ENCODE measurements at places on chromosomes 3 and 15.

GRCh38 chr3:99866261-99866761 is 48.6 kb downstream of the CMSS1 start:
- DNase-seq = no peak

GRCh38 chr3:113039546-113039945 is 48.8 kb downstream of the GTPBP8 start:
- no peak for DNase-seq

GRCh38 chr3:187504435-187504834 is 136.2 kb downstream of the RTP4 start:
- DNase-seq = no peak

GRCh38 chr15:43859546-43859945 is 32.7 kb downstream of the WDR76 start:
- no peak for DNase-seq

- DNase-seq = no peak
These were observed 40.4 kb downstream of the CCR3 start for GRCh38 chr3:46282696-46283095.

DNA sequence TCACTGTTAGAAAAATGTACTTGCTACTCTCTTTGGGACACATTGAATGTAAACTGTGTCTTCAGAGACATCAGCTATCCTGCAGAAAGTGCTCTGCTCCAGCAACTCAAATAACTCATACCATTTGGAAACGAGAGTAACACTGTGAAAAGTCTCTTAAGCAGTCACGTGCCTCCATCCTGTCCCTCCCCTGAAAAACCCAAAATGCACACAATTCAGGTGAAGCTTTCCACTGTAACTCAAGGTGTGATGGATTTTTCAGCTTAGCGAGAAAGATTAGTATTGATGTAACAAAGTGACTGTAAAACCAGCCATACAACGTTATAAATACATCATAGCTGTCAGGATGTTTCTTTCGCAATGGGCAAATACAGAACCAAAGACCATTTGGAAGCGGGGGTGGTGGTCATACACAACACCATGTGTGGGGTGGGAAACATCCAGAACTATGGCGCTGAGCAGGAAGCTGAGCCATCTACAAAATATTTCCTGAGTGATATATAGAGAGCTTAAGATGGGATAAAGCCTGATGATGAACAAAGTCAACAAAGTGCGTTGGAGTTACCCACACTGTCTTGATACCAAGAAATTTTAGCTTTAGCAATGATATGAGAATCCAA is 332.3 kb downstream of the FOXP1 start:
- no peak for DNase-seq

GRCh38 chr3:14452740-14453710 is 50.6 kb downstream of the SLC6A6 start:
- DNase-seq = peak; percentile 41

DNA sequence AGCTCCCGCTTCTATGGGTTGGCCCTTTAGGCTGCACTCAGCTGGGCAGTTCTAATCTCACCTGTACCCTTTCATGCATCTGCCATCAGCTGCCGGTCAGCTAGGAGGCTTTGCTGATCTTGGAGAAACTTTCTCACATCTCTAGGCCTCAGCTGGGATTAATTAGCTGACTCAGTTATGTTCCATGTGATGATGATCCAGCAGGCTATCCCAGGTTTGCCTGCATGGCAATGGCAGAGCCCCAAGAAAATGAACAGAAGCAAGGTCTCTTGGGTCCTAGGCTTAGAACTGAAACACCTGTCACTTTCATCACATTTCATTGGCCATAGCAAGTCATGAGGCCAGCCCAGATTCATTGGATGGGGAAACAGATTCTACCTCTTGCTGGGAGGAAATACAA is 304.6 kb upstream of the TBC1D5 start:
- DNase-seq = no peak

DNA sequence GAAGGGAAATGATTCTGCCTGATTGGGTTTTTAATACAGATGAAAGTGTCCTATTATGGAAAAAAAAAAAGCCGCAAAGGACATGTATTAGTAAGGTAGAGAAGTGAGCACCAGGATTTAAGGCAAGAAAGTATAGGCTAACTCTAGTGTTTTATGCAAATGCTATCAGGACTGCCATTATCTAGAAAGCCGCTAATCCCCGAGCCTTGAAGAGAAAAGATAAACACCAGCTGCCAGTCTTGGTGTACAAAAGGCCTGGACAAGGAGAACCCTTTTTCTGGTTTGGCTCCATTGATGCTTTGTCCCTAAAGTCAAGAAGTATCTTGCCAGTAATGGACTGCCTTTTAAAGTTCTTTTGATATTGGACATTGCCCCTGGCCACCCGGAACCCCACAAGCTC is 8.6 kb upstream of the TRIM59 start:
- DNase-seq = no peak

DNA sequence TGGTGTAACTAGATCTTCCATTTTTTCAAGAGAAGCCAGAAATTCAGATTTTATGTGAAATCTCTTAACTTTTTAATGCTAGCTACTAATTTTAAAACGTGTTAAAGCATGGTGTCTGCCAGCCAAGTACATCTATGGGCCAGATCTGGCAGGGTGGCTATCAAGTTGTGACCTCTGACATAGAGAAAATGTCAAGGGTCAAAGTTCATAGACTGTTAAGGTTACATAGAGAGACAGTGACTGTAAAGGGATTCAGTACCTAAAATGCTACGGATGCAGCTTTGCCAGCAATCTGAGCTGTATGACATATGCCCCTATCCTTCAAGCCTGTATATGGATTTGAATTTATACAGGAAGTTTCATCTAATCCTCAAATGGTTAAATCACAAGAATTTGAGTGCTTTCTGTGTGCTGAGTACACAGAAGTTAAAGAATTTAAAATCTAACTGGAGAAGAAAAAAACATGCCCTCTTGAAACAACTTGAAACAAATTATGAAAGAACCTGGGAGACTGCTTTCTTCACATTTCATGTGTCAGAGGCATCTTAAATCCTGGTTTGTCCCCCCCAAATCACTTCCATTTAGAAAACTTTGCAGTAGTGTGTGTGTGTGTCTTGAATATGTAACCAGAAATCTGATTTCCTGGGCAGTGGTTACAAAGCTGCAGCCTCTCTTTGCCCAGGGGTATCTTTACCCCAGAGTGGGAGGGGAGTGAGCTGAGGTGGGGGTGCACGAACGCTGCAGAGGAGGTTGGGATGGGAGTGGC is 895 bp upstream of the ARHGAP31 start:
- no peak for DNase-seq

- no peak for DNase-seq
These were observed 35.1 kb upstream of the EIF3J start for GRCh38 chr15:44501768-44502366.

GRCh38 chr15:58457466-58457965 is 25.7 kb downstream of the LIPC start:
- no peak for DNase-seq

DNA sequence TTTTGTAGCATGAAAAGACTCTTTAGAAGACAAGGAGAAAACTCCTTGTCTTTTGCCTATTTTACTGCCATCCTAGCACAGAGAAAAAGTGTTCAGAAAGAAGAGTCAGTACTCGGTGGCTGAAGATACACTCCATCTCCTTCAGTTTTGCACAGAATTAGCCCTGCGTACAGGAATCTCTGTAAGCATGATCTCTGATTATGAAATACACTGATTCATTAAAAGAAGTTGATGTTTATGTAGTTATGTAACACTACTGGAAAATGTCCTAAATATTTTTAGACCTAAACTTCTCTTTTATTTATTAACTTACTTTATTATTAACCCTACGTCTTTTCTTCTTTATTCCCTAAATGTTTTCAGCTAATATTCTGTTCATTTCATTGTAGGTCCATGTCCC is 138.4 kb downstream of the LEKR1 start:
- no peak for DNase-seq

DNA sequence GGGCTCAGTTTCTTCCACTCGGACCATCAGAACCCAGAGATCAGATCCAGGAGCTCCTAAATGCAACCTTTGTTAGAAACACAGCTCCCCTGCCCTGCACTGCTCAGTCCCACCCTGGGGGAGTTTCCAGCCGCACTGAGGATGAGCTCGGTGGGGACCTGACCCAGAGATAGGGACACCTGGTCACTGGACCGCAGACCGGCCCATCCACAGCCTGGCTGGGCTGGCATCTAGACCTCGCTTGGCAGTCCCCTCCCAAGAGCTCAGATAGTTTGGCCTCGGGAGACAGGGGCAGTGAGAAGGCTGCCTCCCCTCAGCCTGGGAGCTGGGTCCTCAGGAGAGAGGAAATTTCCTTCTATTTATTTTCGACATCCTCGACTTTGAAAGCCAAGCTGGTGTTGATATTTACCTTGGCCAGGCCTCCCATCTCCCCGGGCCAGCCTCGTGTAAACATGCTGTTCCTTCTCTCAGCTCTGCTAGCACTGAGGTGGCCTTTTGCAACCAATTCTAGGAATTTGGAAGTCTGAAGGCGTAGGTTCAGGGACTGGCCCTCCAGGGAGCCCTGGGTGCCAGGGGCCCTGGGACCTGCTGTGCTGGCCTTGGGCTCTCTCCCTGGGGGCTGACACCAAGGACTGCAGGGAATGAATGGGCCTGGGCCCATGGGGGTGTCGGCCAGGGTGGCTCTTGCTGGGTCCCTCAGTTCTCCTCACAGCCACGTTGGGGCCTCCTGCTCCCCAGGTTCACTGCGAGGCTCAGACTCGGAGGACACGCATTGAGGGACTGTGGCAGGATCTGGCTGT is 90.1 kb downstream of the VGLL4 start:
- no peak for DNase-seq

GRCh38 chr3:32469151-32469874 is 33.3 kb downstream of the CMTM6 start:
- DNase-seq = no peak

GRCh38 chr3:41193794-41194539 is 5.3 kb upstream of the CTNNB1 start:
- DNase-seq = no peak

GRCh38 chr15:45371546-45371945 is 6.8 kb downstream of the GATM start:
- no peak for DNase-seq

GRCh38 chr15:100332721-100333120 is 9.1 kb downstream of the ADAMTS17 start:
- DNase-seq = no peak

DNA sequence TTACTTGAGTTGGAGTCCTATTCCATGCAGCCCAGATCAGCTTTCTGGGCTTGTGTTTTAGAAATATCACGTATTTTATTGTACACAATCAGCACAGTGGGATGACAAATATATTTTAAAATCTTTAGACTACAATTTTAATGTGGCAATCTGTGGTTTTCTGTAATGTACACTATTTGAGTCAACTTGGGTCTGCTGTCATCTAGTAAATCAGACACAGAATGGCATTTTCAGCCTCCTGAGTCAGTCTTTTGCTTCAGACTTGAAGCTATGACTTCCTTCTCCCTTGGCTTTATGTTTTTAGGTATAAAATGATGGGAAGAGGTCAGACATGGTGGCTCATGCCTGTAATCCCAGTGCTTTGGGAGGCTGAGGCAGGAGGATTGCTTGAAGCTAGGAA is 232.1 kb downstream of the NECTIN3 start:
- DNase-seq = no peak

GRCh38 chr15:62057341-62057980 is 2.8 kb downstream of the VPS13C start:
- DNase-seq = no peak

- no peak for DNase-seq
These were observed 38.9 kb downstream of the MDFIC2 start for GRCh38 chr3:70273492-70273891.

GRCh38 chr3:150357923-150358607 is 50.0 kb upstream of the TSC22D2 start:
- no peak for DNase-seq

DNA sequence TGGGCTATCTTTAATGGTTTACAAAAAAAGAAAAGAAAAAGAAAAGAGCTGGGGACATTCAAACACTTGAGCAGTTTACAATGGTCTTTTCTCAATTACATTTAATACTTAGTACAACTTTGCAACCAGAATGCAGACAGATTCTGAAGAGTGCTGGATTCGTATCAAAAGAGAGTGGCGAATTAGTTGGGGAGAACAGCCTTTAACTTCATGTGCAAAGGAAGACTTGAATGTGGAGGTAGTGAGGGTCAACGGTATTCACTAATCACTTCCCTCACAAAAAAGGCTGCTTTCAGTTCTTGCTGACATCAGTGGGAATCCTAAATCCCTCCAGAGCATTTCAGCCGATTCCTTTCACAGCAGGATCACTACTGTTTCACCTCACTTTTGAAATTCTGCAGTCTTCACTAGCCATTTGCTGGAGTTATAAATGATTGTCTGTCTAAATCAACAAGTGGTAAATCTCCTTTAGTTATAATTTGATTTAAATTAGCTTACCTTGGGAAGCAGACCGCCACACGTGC is 323.0 kb upstream of the SEMA6D start:
- no peak for DNase-seq

DNA sequence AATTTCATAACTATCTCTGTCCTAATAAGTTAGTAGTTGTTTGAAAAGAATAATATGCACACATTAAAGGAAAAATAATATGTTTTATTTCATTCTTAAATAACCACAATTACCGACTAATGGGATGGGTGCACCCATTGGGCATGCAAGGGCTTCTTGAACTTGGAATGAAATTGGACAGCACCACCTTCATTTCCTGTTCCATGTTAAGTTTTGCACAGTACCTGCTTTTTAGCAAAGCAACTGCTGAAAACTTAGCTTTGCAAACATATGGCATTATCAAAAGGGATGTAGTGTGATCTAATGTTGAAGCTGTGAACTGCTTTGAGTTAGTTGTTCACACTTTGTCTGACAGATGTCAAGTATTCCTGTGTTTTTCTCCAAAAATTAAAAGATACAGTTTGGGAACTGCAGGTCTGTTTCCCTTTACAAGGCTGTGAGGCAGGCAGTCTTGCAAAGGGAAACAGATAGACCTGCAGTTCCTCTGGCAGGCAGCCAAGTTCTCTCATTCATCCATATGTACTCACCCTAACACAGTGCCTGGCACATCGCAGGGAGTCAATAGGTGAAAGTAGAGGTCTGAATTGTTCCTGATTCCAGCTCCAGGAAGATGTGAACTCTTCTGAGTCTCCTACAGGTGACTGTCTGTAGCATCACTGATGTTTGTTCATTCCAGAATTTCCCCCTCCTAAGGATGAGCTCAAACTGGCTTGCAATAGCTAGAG is 64.3 kb upstream of the GOLGA8B start:
- DNase-seq = no peak

- DNase-seq = no peak
These were observed 473.3 kb downstream of the OTOL1 start for GRCh38 chr3:161969867-161970266.

- no peak for DNase-seq
These were observed 565.3 kb downstream of the CADM2 start for GRCh38 chr3:85524104-85524503.

DNA sequence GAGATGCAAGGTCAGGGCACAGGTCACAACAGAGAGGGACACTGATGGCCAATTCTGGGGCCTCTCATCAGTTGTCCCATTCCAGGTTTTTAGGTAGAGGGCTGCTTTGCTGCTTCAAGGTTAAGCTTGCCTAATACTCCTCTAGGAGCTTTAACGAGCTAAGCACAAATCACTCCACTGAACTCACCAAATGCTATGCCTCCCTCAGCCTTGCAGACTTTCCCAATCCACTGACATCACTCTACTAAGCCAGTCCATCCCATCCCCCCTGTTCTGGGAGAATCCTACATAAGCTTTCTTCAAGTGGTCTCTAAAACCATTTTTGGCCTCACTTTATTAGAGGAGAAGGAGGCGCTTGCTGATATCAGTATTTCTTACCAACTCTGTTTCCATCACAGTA is 24.8 kb upstream of the PDCD6IP start:
- DNase-seq = no peak

- DNase-seq = no peak
These were observed 66.8 kb downstream of the ABTB1 start for GRCh38 chr3:127739347-127740135.
